ENCODE measurements at places on chromosomes 1 and 21.
A peak's percentile ranks its signal among the peaks of the same experiment; 100 is the strongest.

- DNase-seq: no peak
These were observed 208.1 kb downstream of the PRDM2 start for GRCh38 chr1:13908128-13908527.

DNA sequence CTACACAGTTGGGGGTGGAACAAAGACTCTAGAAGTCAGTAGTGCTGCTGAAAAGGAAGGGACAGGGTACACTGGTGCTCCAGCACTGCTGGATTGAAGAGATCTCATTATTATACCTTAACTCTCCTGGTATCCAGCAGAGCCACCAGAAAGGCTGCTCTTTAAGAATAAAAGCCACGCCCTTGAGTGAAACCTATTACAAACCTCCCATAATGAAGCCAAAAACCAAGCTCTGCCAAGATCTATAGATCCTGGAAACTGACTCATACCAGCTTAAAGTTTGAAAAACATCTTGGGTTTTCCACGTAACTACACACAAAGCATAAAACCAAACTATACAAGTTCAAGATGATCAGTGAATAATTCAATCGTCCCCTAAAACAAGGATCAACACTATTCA is 38.0 kb downstream of the ADSS2 start:
- DNase-seq: no peak

- DNase-seq: no peak
These were observed 292.0 kb downstream of the DUSP10 start for GRCh38 chr1:221449801-221450470.

- no peak for DNase-seq
These were observed 39.3 kb downstream of the CRP start for GRCh38 chr1:159675046-159675445.

DNA sequence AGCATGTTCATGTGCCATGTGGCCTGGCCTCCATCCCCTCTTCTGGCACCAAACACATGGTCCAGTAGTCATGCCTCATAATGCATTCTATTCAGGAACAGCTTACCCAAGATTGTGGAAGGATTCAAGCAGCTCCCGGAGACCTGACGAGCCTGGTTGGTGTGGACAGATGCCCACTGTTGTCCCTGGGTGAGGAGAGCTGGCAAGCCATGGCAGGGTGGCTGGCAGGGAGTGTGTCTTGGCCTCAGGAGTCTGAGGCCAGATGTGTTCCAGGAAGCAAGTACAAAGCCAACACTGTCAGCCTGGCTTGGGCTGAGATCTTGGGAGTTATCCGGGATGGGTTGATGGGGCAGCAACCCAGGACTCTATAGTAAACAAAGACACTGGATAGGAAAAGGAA is 7.3 kb upstream of the FABP3 start:
- no peak for DNase-seq

DNA sequence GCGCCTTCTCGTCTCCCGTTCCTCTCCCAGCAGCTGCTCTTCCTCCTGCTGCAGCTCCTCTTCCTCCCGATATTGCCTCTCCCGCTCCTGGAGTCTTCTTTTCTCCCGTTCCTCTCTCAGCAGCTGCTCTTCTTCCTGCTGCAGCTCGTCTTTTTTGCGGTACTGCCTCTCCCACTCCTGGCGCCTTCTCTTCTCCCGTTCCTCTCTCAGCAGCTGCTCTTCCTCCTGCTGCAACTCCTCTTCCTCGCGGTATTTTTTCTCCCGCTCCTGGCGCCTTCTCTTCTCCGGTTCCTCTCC is 5.3 kb downstream of the TCHH start:
- no peak for DNase-seq

GRCh38 chr21:35792569-35793305 is 267.6 kb downstream of the SETD4 start:
- no peak for DNase-seq

DNA sequence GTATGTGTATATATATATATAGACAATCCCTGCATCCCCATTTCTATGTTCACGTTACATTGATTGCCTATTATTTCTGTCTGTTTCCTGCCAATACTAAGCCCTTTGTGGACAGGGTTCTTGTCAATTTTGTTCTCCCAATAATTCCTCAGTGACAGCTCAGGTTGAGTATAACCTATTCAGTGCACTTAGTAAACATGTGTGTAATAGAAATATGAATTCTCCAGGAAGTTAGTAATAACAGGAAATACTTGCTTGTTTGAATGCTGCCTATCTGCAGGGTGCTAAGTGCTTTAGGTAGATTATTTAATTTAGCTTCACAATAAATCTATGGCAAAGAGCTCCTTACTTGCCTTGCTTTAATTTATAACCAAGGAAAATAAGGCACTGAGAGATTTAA is 52.8 kb upstream of the PTGFR start:
- DNase-seq: no peak

- DNase-seq: no peak
These were observed 13.1 kb downstream of the IQGAP3 start for GRCh38 chr1:156559086-156559796.

DNA sequence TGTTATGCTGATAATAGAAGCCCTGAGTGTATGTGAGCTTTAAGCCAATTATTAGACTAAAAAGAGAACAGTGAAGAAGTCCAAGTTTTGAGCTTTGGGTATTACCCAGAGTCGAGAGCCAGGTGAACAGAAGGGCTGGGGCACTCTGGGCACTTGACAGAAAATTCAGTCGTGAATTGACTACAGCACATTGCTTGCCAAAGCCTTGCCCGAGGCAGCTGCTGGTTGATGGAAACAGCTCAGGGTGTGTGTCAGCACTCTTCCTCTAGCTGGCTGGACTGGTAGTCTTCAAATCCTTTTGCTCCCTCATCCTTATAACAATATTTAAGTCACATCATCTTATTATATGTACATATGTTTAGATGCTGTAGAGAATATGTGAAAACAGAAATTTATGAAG is 21.3 kb downstream of the PDE4B start:
- no peak for DNase-seq

- DNase-seq: no peak
These were observed 19.8 kb downstream of the DBT start for GRCh38 chr1:100229681-100230443.

GRCh38 chr1:155082301-155083051 is 3.8 kb downstream of the EFNA3 start:
- DNase-seq: peak; percentile 39

DNA sequence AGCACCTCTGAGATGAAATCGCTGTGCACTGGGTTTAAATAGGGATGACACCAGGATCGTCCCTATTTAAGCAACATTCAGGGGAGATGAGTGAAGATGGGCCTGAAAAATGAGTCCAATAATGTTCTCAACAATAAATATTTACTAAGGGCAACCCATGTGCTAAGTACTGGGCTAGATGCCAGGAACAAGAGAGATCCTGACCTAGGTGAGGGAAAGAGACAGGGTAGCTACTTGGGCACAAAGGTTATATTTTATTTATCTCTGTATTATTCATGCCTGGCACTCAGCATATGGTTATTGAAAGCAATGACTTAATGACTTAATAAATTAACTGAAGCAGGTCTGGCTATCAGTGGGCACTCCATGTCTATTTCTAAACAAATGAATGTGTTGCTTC is 27.4 kb upstream of the AVPR1B start:
- DNase-seq: no peak

GRCh38 chr1:203625628-203626019 is 1.0 kb upstream of the ATP2B4 start:
- DNase-seq: no peak

GRCh38 chr1:42593486-42594100 is 64.6 kb upstream of the PPIH start:
- no peak for DNase-seq

DNA sequence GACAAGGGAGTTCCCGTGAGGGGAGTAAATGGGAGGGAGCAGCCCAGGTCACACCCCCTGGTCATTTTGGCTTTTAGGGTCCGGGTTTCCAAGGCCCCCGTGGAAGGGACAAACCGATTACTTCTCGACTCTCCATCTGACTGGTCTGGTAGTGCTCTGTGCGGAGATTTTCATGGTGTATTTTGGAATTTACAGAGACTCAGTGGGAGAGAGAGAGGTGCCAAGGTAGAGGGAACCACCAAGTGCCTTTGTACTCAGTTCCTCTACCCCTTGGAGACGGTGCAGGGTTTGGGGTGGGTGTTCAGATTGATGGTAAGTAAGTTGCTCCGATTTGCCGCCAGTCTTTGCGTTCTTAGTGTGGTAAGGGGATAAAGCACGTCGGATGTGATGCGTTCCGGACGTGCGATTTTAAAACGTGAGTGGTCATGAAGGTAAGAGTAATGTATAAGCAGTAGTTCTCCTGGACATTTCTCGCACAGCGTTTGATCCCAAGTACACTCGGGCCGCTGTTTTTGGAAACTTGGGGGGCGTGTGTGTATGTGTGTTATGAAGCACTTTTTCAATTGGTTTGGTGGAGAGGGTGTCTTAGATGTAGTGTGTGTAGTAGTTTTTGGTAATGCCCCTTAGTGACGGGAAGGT is 682 bp downstream of the SUCO start:
- DNase-seq: peak; percentile 66

DNA sequence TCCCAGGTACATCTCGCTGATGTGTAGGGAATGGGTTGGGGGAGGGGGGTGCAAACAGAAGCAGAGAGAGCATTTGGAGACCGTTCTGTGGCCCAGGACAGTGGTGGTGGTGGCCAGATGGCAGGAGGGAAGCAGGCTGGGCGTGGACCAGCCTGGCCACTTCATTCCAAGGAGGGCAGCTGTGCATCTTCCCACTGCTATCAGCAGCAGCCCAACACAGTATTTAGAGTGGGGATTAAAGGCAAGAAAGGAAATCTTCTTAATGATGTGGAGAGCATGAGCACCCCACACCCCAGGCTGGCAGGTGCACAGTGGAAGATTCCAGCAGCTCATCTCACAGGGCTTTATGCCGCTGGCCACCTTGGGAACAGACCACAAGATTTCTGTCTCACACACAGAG is 198.7 kb downstream of the NPHP4 start:
- no peak for DNase-seq

- DNase-seq: no peak
These were observed 20.4 kb downstream of the USP33 start for GRCh38 chr1:77739235-77739634.

- no peak for DNase-seq
These were observed 47.0 kb downstream of the CDCP2 start for GRCh38 chr1:54105736-54106269.

DNA sequence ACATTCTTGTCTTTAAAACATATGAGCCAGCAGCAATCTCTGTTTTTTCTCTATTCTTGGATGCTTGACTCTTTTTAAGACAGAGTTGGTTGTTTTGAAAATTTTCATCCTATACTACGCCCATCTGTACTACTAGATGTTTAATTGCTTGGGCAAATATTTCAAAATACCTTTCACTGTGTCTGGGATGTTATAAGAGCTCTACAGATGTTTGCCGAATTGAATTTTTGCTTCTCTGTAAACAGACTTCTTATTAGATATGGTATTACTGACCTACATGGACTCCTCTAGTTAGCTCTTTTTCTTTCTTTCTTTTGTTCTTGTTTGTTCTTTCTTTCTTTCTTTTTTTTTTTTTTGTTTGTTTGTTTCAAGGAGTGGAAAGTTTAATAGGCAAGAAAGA is 345.1 kb downstream of the ST6GALNAC3 start:
- DNase-seq: no peak

DNA sequence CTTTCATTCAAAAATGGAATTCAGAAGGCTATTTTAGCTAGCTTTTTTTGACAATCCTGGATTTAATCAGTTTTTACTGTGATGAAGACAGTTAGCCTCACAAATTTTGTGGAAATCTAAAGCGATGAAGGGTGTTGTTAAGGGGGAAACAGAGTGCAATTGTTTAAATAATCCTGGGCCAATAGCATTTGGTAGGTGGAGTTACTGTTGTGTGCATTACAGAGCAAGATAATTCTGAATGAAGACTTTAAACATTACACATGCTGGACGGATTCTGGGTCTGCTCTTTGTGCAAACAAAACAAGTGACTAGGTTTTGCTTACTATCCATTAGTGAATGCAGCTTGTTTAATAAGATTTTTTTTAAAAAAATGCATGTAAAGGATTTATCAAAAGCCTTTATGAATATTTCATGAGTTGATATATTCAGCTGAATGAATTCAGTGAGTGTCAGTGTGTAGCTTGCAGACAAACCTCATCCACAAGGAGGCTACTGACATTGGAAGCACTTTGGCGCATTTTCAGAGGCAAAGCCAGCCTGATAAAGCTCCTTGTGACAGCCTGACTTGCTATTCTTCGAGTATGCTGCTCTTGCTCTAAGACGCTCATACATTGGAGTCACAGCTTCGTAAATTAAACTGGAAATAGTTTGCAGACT is 199.6 kb downstream of the PDE4B start:
- no peak for DNase-seq

DNA sequence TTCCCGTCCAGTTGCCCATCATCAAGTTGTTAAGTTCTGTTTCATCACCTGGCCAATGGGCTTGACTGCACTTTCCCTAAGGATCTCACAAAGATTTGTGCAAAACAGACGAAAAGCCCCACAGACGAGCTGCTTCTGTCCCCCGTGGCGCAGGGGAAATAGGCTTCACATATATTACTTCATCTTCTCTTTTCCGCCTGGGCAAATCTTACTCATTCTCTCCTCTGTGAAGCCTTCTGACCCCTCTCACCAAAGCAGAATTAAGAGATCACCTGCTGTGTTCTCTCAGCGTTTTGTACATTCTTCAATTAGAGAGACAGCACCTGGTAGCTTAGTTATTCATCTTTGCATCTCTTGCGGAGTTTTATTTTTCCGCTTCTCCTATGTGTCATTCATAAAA is 129.8 kb downstream of the IGSF21 start:
- DNase-seq: no peak

DNA sequence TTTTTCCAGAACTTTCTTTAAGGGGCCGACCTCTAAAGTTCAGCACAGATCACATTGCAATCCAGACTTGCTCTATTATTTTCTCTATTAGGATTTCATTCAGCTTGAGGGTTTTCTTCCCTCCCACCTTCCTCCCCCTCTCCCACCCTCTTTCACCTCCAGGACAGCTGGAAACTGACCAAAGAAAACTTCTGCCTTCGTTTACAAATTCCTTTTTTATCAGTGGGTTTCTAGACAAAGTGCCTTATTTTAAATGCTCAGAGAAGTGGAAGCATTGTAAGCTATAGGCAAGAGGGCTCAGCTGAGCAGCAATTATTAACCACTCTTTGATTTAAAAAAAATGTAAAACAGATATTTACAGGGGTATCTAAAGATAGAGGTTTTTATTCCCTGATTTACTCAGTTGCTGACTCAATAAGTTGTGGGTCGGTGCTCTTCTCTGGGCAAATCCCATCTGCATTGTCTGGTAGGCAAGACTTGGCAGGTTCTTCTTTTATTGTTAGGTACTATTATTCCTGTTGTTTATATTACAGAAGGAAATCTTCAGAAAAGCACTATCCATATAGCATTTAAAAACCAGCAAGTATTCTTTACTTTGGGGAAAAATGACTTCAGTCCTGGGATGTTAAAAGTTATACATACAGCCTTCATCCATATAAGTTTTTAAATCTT is 277.0 kb upstream of the C1orf105 start:
- DNase-seq: peak; percentile 60

DNA sequence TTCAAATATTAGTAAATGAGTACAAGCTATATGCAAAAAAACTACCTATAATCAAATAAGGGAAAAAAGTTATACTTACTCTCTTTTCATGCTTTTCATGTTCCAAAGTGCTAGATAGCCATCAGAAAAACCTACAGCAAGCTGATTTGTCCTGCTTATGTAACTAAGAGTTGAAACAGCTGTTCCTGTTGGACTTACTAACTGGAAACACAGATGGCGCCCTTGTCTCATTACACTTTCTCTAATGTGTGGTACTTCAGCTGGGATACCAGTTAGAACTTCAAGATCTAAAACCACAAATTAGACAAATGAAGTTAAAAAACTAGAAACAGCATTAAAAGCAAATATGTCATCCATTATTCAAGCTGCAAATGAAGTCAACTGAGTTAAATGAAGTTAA is 24.3 kb downstream of the AHCTF1 start:
- DNase-seq: no peak

Data from left hindlimb (tissue), 1 donor.